Activated CD8-positive, alpha-beta memory T cell treated with anti-CD3 and anti-CD28 coated beads for 1 hour (primary cell): ENCODE measurements at places on chromosomes 6 and 20.

GRCh38 chr20:38818113-38819065 lies 12.9 kb downstream of the PPP1R16B start:
- no peak for DNase-seq

DNA sequence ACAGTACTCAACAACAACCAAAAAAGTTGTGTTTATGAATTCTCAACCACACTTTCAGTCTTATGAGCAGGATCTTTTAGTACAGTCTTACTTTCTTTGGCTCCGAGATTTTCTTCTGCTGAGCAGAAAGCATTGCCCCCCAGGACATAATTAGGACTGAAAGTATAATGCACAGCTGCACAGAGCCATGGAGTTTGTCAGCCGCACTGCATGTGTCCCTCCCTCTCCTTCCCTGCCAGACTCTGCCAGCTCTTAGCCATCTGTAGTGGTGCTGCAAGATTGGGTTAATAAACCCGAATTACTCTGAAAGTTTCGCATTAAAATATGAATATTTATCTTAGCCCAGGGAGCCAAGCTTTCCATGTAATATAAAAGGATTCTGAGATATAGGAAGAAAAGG lies 179.6 kb upstream of the PTCHD4 start:
- no peak for DNase-seq

DNA sequence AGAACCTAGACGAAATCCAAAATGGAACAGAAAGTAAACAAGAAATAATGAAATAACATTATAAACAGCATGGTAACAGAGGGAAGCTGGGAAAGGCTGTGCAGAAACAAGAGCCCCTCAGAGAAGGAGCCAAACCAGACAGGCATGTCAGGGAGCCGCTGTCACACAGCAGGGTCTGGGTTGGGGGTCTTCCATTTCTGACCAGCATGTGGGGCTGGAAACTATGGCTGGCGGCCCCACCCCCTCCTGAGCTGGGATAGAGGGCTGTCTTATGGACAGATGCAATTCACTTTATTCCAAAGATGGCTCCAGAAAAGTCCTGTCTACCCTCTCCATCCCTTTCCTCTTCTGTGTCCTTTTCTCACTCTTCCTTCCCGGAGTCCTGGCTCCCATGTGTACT lies 27.3 kb downstream of the C6orf89 start:
- no peak for DNase-seq

GRCh38 chr6:3208098-3208774 lies 19.2 kb downstream of the TUBB2B start:
- no peak for DNase-seq

- no peak for DNase-seq
Measured at GRCh38 chr6:151374036-151374683, 17.2 kb downstream of the ZBTB2 start.

DNA sequence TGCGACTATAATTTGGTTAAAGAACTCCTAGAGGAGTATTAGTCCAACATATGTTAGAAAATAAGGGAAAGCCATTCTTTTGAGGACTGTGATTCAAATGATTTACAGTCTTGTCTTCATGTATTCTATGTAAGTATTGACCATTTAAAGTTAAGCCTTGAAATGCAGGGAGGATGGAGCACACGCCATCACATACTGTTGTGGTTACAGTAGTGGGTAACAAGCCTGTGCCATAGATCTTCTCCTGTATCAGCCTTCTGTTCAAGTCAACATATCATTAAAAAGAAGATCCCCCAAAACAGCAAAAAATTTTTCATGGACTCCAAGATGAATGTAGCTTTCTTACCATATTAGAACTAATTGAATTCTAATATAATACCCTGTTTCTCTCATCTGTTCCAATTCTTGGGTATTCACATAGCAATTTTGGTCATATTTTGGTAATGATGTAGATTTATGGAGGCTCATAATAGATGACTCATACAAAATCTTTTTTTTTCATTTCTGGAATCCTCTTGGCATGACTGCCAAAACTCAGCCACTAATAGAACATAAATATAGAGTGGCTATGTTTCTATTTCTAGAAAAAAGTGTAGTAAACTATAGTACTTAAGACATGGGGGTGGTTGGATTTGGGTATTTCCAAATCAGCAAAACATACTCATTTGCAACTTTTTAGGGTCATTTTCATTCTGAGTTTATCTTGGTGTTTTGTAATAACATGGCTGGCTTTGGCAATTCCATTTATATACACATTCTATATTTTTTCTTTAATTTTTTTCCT lies 413.5 kb downstream of the BCKDHB start:
- no peak for DNase-seq

- no peak for DNase-seq
Measured at GRCh38 chr20:51258582-51259165, 235.8 kb upstream of the KCNG1 start.

GRCh38 chr6:138404666-138405337 lies 779 bp downstream of the HEBP2 start:
- DNase-seq, result no peak
